ENCODE measurements at places on chromosomes 6 and 20.

DNA sequence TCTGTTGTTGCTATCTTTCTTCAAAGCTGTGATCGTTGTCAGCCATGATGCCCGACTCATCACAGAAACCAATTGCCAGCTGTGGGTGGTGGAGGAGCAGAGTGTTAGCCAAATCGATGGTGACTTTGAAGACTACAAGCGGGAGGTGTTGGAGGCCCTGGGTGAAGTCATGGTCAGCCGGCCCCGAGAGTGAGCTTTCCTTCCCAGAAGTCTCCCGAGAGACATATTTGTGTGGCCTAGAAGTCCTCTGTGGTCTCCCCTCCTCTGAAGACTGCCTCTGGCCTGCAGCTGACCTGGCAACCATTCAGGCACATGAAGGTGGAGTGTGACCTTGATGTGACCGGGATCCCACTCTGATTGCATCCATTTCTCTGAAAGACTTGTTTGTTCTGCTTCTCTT, 19.3 kb downstream of the ABCF1 start:
- no peak for DNase-seq

GRCh38 chr6:24194978-24195700, 69.1 kb downstream of the NRSN1 start:
- DNase-seq = no peak

GRCh38 chr6:87817183-87817582, 115.2 kb upstream of the AKIRIN2 start:
- peak; percentile 16 for DNase-seq

DNA sequence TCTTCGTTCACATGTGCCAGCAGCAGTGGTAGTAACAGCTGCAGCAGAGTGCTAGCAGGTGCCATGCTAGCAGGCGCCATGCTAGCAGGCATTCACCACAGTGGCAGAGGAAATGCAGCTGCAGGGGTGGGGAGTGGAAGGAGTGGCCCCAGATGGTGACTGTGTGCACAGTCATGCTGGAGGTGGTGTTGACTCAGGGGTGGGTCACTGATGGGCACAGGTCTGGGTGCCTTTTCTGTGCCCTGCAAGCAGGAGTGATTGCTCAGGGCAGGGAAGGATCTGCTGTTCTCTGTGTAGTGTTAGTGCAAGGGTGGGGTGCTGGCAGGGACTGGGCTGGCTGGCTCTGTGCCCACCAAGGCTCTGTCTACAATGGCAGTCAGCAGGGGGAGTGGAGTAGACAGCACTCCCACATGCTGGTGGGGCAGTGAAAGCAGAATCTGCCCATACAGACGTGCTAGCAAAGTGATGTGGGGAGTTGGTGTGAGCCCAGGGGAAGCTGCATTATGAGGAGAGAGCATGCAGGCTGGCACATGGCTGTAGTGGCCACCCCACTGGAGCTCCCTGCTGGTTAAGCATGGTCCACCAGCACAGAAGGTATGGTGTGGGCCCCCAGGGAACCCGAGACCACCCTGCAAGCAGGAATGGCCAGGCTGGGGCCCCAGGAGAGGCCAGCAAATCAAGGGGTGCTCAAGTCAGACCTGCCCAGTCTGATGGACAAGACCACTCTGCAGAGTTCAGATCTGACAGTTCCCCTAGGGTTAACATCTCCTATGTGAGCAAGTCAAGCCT, 11.4 kb upstream of the TSPYL4 start:
- peak; percentile 16 for DNase-seq

DNA sequence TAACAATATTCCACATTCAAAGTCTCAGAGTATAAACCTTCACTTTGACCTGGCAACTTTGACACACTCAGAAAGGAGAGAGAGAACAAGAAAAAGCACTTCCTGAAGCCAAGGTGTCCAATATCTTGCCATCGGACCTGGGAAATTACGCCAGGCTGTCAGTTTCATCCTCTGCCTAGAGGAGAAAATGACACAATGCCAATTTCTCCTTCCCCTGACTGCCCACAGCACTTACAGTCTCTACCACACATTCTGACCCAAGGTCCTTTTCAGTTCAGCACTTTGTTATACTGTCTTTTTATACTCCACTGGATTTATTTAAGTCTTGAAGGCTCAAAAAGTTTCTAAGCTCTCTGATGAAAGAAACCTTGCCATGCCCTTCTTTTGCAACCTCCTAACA, 250.4 kb downstream of the GMPR start:
- DNase-seq = no peak

GRCh38 chr6:42142118-42142835, at the start of gene C6orf132:
Gene C6orf132, minus strand, starts transcription at chr6:42142620. Its CDS starts 176 bp downstream, at chr6:42142444.
- peak; percentile 45 for DNase-seq

- DNase-seq = no peak
Observed at GRCh38 chr6:3440911-3441310, 15.9 kb downstream of the SLC22A23 start.

GRCh38 chr6:89002523-89002922, 39.1 kb upstream of the RNGTT start:
- no peak for DNase-seq

- peak; percentile 68 for DNase-seq
Observed at GRCh38 chr20:53865901-53866793, 204.2 kb downstream of the BCAS1 start.

DNA sequence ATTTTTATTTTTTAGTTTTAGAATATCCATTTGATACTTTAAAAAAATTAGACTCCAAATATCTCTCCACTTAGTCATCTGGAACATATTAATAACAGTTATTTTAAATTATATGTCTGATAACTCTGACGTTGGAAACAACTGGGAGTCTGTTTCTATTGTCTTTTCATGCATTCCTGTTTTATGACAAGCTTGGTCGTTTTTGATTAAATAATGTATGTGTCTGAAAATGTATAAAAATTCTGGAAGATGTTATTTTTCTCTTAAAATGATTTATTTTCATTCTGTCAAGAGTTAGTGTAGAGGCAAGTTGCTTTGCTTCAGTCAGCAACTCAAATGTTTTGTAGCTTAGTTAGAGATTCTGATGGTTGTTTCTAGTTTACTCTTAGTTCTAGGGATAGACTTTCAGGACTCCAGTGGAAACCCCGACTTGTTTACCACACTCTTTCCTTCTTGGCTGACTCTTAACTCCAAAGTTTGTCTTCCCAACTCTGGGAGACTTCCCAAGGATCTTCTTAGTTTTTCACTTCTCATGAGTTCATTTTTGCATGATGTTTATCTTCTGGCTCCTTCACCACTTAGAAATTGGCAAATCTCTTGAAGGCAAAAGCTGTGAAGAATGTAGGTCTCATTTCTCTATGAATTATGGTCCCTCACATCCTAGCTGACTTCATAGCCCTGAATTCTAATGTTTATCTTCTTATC, 190.9 kb downstream of the LAMA2 start:
- DNase-seq = peak; percentile 48

- no peak for DNase-seq
Observed at GRCh38 chr6:46258249-46258648, 87.5 kb upstream of the ENPP5 start.

DNA sequence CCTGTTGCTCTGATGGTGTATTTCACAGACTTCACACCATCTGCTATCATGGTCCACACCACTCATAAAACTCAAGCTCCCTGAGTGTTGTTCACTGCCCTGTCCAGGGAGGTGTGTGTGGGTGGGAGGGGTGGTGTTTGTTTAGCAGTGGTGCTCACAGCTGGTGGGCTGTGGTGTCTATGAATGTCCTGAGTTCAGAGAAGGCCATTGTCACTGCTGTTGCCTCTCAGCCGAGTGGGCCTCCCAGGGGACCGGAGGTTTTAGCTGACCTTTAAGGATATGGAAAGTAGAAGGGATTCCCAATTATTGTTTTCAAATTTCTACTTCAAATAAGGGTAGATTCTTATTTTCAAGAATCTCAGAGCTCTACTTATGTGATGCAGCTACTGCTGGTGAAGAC, 45.6 kb downstream of the DTD1 start:
- no peak for DNase-seq

DNA sequence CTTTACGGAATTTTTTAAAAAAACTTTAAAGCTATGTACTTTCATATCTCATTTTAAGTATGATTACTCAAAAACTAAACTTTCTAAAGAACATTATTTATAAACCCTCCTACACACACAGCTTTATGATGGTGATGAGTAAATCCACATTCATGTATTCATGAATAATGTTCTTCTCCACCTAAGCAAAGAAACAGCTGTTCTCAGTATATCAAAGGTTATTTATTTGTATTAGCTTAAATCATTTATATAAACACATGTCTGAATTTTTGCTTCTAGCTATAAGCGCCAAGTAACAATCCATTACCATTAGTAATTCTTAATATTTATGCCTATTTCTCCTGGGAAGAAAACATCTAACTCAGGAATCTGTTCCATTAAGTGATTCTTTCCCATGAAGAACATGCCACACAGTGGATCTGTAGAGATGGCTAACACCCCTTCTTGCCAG, 63.3 kb downstream of the SMLR1 start:
- DNase-seq = peak; percentile 69

DNA sequence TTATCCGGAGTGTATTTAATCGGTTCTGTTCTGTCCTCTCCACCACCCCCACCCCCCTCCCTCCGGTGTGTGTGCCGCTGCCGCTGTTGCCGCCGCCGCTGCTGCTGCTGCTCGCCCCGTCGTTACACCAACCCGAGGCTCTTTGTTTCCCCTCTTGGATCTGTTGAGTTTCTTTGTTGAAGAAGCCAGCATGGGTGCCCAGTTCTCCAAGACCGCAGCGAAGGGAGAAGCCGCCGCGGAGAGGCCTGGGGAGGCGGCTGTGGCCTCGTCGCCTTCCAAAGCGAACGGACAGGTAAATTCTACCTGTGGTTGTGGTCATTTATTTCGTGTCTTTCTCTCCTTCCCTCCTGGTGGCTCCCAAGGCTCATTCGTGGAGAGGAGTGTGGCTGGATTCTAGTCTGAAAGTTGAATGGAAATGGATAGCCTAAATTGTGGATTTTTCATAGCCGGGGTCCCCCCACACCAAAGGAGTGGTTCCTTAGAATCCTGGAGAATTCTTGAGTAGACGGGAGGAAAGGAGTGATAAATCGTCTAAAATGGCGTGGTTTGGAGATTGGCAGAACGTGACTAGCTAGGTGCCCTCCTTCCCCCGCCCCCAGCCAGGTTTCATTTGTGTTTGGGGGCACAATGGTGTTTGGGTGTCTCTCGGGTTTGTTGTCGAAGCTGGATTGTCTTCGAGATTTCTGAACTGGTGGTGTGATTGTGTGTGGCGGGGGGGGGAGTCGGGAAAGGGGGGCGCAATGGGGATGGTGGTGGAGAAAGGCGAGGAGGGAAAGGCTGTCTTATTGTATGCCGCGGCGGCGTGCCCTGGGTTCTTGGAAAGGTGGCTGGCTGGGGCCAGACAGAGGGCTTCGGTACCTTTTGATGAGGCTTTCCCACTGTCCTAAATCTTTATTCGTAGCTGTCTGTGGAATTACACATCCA, 673 bp downstream of the MARCKS start:
- DNase-seq = peak; percentile 67

DNA sequence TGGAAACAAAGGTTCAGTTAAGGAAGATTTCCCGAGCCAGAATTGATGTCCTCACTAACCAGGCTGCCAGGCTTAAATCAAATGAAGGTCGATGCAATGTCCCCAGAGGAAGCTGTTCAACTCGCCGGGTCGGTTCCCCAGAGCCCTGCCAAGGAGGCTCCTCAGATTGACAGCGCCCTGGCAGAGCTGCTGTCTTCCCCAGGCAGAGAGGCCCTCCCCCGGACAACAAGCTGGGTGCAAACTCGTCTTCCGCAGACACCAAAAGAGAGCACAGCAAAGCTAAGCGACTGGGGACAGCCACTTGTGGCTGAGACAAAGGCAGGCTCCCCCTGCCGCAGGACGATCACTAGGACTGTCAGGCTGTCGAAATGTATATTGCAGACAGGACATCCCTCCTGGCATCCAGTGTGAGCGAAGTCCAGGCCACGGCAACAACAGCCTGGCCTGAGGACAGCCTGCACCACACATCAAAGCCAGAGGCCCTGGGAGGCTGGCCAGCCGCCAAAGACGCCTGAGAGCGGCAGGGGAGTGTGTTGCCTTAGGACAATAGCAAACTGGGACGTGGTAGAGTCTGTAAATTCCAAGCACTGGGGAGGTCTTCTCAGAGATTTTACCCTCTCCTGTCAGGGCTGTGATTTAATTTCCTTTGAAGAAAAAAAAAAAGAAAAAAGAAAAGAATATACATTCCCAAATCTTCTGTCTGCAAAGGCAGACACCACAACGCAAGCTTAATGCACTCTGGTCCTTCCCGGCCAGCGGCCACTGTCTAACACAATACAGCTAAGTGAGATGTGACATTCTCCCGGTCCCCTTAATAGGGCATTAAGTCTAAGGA, 99.1 kb downstream of the HIVEP2 start:
- peak; percentile 96 for DNase-seq

GRCh38 chr6:11248974-11249761, 16.7 kb upstream of the NEDD9 start:
- DNase-seq = no peak

- DNase-seq = no peak
Observed at GRCh38 chr6:131000544-131000943, 62.5 kb downstream of the EPB41L2 start.

GRCh38 chr20:35018590-35019371, 63.1 kb downstream of the MYH7B start:
- DNase-seq = no peak

DNA sequence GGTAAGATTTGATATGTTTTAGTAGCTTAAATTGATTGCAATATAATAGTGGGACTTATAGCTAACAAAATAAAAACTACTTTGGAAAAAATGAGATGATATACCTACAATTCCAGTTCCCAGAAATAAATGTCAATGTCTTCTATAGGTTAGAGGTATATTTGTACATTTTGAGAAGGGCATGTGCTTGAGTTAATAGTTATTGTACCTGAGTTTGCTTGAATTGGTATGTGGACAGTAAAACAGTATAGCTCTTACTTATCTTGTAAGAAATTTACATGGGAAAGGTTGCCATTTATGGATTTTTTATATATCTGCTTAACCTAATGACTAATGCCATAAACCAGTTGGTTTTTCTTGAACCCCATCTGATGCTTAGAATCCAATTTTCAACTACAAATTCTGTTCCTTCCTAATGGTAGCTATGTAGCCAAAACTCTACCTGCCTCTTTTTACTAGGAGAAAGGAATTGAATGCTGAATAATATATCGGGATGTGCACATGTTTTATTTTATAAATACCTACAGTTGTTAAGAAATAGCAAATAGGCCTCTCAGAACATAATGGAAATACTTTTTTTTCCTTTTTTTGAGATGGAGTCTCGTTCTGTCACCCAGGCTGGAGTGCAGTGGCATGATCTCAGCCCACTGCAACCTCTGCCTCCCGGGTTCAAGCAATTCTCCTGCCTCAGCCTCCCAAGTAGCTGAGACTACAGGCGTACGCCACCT, 4.9 kb downstream of the LOC128125822 start:
- no peak for DNase-seq

DNA sequence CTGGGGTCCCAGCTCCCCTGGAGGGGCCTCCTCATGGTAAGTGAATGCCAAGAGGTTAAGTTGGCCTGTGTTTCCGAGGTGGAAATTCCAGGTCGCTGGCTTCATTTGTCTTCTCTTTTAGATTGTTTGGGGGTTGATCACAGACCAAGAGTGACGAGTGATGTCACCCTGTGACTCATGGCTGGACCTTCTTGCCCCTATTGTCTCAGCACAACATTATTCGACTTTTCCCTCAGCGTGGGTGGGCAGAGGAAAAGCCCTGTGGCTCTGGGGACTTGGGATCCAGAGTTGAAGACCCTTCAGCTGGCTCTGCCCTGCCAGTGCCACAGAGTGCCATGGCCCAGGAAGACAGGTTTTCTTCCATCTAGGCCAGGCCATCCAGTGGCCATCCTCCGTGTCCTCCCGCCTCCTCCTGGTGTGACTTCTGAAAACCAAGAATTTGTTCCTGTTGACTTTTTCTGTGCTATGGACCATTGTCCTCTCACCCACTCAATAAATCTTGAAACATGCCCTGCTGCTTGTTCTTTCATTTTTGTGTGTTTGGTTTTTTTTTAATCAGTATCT, 15.4 kb upstream of the SNHG17 start:
- peak; percentile 62 for DNase-seq

- DNase-seq = no peak
Observed at GRCh38 chr6:108868647-108869046, 20.4 kb downstream of the ARMC2 start.

Measured in EH (cell line).